ENCODE measurements at places on chromosomes 1 and 21.

- DNase-seq, result no peak
These were observed 161.8 kb downstream of the NFIA start for GRCh38 chr1:61244114-61244513.

- no peak for DNase-seq
These were observed 332.1 kb downstream of the RRAGC start for GRCh38 chr1:38527373-38527966.

DNA sequence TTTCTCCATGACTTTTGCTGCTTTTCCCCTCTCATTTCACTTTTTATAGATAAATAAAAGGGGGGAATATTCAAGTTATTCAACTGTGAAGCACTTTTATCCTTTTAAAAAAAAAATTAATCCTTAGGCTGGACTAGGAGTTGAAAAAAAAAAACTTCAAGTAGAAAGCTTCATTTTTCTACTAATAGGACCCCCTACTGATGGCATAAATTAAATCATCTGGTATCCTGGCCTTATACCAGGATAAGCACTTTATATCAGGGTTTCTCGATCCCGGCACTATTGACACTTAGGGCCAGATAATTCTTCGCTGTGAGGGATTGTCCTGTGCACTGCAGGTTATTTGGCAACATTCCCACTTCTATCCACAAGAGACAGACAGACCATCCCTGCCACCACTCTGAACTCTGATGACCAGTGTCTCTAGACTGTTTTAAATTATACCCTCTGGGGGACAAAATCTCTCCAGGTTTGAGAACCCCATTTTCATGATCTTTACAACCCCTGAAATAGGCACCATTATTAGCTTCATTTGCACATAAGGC, 17.6 kb downstream of the USP33 start:
- DNase-seq, result no peak

DNA sequence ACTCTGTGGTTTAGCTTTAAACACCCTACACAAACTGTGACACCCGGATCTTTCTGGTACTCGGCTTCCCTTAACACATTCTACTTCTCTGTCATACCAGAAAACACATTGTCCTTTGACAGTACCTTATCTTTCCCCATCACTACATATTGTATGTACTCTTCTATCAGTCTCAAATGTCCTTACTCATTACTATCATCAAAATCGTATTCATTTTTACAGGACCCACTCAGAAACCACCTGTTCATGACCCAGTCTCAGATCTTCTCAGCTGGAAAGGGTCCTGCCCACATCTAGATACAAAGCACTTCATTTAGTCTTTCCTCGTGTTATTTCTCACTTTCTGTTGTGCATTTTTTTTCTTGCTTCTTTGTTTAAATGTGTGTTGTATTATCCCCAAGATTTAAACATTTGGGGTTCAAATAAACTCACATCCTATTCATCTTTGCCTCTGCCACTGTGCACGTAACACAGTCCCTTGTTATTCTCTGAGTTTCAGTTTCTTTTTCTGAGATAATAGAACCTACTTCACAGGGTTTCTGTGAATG, 27.7 kb downstream of the CD34 start:
- DNase-seq, result no peak

DNA sequence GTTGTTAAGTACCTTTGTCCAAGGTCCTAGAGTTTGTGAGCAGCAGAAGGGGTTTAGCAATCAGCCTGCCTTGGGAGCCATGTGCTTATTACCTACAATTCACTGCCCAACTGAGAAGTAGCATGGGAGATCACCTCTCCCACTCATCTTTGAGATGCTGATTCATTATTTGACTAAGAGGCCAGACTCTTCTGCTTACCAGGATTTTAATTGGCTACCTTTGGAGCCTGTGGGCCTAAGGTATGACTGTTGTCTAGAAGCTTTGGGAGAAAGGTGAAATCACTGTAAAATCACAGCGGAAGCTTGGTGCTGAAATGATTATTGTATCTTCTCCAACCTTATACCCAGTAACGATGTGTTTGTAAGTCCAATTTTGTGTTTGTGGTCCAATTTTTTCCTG, 213.4 kb downstream of the ST6GALNAC3 start:
- DNase-seq, result no peak

DNA sequence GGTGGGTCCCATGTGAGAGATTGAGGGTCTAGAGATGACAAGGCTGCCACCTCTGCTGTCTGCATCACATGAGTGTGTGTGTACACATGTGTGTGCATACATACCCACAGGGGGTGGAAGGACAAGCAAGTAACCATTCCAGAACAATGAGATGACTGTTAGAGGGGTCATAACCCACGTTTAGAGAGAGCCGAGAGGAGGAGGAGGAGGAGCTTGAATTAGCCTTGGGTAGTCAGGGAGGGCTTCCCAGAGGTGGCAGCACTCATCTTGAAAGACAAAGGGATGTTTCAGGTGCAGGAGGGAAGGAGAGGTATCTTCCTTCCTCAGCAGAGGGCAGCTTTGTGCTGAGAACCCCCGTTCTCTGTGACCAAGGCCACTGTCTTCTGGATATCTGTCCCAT, 21.3 kb downstream of the TNFRSF1B start:
- no peak for DNase-seq
